NCI-H774 (cell line): ENCODE measurements at places on chromosomes 5 and 9.
A peak's percentile ranks its signal among the peaks of the same experiment; 100 is the strongest.

DNA sequence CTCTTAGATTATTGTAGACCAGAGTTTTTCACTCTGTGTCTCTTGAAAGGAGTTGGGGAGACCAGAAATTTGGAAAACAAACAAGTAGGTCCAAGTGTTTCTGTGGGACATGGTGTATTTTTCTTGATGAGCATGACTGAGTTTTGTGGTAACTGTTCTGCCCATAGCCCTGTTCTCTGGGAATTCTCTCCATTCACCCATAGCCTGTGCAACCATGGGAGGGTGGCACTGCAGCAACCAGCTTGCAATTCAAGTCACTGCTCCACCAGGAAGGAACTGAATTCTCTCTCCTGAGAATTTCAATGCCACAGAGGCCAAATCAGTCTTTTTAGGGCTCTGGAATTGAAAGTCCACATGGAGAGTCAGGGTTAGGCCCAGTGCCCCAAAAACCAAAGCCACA lies 475.3 kb upstream of the TRPC7 start:
- no peak for DNase-seq

GRCh38 chr5:43117092-43117491 lies 3.6 kb upstream of the ZNF131 start:
- DNase-seq, result no peak

DNA sequence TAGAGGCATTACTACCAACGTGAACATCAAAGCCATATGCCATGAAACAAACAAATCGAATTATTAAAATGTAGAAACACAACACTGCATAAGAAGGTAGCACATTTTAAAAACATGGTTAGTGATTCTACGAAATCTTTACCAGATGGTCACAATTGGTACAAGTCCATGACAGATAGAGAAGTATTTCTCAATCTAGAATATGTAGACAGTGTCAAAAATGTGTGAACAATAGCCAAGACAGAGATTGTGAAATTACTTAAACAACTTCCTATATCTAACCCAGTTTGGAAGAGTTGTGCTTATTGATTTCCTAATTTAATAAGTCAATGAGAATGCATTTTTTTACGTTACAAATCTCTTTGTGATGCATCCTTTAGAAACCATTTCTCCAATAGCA lies 1121.6 kb downstream of the MAT2B start:
- DNase-seq, result no peak

GRCh38 chr9:108484468-108484867 lies 371.3 kb downstream of the ACTL7B start:
- DNase-seq, result no peak

DNA sequence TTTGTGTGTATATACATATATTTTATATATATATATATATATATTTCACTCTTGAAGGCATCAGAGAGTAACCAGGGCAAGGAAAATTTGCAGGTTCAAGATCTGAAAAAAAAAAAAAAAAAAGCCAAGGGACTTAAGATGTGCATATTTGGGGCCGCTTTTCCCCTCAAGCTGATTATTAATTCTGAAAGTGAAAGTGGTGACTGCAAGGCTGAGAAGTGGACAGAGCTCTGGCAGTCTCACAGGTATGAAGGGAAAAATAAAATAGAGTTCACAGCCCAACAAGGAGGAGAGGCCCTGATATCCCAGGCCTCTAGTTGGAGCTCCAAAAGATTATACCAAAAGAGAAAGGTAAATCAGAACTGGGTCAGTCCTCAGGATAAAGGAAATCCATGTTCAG lies 234.4 kb upstream of the GAS1 start:
- no peak for DNase-seq

- no peak for DNase-seq
Observed at GRCh38 chr5:71996789-71997188, 110.5 kb upstream of the MAP1B start.

GRCh38 chr9:89435071-89435823 lies 62.7 kb downstream of the SEMA4D start:
- DNase-seq, result peak; percentile 24

DNA sequence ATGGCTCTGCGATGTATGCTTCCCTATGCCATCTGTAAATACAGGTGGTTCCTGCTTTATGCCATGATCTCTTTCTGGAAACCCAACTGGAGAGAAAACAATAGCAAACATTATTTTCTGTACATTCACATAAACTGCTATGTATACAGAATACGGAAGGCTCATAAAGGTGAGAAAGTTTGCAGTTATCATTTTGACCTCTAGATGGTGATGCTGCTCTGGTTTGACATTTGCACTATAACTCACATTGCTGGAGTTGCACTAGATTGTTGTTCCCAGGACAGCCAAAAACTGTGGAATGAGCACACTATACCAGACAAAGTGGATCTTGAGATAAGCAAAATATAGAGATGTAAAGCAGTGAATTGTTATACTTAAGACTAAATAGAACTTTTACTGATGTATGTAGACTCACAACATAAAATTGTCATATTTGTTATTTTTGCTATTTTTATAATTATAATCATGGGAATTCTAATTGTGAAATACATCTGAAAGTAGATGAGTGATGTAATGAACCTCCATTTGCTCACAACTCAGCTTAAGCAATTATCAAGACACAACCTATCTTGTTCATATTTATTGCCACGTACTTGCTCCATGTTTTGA lies 246.5 kb downstream of the PTPRD start:
- peak; percentile 42 for DNase-seq
